ENCODE measurements at places on chromosomes 12 and 14. TPM values are rescaled to one million over a fixed set of nuclear protein-coding genes. Genes with fewer than 3 reads are reported as not detected.
A peak's percentile ranks its signal among the peaks of the same experiment; 100 is the strongest.

- DNase-seq = no peak
Measured at GRCh38 chr12:71804505-71804904, 35.1 kb upstream of the TBC1D15 start.

DNA sequence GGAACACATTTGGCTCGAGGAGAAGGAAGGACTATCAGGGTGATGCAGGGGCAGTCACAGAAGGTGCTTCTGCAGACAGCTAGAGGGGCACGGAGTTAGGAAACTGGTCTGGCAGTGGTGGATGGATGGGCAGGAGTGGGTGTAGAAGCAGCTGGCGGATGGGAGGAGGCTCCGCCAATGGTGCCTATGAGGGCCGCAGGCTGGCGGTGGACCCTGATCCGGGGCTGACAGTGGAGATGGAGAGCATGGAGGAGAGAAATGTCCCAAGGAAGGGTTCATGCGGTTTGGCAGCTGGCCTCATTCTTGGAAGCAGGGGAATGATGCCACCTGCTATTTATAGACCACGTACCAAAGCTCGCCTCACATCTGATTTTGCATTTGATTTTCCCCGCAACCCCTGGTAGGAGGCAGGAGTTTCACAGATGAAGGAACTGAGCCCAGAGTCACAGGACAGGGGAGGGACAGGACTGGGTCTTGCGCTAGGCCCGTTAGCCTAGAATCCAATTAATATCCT lies 237.1 kb downstream of the FOXN3 start:
- no peak for DNase-seq

DNA sequence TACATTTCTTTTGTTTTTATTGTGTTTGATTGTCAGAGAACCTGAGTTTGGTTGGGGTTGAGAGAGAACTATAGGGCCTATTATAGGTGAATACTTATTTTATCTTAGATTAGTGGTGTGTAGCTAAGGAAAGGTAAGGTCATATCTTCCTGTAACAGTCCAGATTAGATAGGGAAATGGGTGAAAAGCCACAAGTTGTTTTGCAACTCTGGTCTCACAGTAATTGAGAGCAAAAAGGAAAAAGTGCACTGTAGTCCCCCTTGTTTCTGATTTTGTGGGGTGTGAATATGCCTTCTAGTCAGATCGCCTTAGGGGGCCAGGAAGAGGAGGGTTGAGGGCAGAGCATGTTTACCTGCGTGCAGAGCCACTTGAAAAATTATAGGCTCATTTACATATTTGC lies 8.9 kb downstream of the MSRB3 start:
- no peak for DNase-seq

GRCh38 chr14:31229009-31229408 lies 21.4 kb upstream of the HECTD1 start:
- DNase-seq = no peak

DNA sequence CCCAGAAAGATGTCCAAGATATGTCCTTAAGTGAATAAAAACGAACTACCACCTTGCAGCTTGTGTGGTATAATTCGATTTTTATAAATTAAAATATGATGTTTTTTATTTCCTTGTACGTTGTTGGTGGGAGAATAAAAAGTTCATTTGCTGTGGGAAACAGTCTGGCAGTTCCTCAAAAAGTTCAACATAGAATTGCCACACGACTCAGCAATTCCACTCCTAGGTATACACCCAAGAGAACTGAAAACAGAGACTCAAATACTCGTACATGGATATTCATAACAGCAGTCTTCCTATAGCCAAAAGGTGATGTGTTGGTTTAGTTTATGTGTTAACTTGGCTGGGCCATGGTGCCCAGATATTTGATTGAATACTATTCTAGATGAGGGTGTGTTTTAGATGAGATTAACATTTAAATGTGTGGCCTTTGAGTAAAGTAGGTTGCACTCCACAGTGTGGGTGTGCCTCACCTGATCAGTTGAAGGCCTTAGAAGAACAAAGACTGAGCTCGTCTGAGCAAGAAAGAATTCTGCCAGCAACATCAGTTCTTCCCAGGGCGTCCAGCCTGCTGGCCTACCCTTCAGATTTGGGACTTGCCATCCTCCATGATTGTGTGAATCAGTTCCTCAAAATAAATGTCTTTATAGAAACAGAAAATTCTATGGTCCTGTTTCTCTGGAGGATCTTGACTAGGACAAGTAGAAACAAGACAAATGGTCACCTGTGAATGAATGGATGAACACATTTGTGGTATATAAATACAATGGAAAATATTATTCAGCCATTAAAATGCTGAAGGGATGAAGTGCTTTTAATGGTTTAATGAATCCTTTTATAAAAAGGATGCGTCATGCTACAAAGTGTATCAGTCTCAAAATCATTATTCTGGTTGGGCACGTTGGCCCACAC lies 5.1 kb upstream of the DENR start:
- DNase-seq = no peak

DNA sequence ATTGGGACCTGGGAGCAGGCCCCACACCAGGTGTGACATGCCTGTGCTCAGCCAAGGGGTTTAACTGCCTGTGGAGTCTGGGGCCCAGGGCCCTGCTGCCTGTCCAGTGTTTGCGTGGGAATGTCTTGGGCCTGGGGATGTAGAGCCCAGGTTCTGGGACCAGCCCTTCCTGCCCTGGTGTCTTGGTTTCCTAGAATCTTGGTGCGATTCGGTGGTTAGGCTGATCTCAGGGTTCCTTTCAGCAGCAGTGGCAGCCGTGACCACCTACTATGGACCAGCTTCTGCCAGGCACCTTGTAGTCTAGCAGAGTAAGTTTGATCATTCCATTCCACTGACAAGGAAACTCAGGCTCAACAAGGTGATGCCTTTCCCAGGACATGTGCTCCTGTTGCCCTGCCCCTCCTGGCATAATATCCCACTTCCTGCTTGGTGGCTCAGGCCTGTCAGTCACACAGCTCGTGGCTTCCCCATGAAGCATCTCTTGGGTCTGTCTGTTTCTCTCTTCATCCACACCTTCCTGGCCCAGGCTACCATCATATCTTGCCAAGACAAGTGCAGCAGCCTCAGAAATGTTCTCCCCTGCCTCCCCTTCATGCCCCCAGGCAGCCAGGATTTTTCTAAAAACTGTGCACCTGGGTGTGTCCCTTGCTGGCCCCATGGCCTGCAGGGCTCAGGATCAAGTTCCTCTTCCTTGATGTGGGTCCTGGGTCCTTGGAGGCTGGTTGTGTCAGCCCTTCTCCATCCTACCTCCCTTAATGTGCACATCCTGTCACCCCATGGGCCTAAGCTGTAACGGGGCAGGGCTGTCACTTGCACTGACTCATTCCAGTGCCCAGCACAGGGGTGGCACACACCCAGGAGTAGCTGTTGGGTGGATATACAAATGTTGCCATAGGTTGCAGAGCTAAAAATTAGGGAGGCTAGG lies 101.6 kb downstream of the SLC25A47 start:
- no peak for DNase-seq

DNA sequence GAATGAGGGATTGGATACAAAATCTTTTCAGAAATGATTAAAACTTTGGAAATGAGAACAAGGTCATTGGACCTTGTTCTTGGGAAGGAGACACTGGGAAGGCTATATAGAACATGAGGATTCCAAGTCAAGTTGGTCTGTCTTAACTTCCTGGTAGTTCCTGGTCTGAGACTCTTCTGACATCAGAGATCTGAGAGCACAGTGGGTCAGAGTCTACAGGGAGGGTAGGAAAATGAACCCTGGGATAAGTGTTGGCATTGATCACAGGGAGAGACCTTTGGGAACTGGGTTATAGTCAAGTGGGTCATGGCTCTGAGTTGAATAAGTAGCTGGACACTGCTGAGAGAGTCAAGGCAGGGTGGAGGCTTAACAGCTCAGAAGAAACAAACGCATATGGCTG lies 17.3 kb upstream of the KCNA1 start:
- no peak for DNase-seq

GRCh38 chr12:62267026-62267425 lies 6.8 kb downstream of the USP15 start:
- DNase-seq = no peak

DNA sequence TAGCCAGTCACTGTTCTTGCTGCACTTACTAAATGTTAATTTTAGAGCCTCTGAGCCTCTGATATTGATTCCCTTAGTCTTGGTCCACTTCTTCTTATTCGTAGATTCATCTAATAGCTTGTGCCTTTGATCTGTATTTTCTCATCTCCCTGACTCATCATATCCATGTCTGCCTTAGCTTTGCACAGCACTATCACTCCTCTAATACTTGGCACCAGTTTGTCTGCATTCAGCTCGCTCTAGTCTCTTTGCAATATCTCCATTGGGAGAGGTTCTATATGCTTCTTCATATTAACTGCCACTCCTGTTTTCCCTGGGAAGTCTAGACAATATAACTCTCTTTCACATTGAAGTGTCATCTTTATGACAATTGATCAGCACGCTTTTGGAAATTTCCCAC lies 68.5 kb upstream of the CSRP2 start:
- DNase-seq = no peak

- peak; percentile 53 for DNase-seq
Measured at GRCh38 chr14:102554821-102555819, 37.3 kb upstream of the RCOR1 start.

DNA sequence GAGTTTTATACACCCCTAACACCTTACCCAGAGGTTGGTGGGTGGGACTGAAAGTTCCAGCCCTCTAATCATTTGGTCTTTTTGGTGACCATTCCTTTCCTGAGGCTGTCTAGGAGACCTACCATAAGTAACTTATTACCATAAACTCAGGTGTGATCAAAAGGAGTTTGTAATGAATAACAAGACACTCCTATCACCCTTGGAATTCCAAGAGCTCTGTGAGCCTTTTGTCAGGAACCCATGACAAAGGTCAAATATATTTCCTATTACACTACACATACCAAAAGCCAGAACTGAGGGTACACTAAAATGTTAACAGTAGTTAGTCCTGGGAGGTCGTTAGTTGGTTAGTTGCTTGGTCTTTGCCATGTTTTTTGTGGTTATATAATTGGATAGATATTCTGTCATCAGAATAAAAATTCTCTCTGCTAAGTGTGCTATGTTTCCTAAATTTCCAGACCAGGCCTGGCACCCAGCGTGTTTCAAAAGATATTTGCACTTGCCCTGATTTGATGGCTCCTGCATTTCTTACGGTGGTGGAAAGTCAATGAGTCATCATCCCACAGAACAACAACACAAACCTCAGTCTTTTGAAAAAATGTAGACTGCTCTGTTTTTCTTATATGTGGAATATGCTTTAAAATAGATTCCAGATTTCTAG lies 27.0 kb upstream of the AKAP5 start:
- peak; percentile 71 for DNase-seq

DNA sequence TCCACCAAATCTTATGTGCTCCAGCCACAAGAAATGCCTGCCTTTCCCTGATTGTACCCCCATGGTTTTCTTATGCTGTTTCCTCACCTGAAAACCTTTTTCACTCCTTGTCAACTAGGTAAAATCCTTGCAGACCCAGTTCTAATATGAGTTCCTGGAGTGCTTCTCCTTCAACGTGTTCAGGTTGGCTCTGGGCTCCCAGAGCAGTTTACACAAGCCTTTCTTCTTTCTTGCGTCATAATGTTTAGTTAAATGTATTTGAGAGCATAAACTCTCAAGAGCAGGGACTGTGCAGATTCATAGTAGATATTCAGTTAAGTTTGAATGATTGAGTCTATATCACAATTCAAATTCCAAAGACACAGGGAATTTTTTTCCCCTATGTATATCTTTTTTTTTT lies 484.8 kb upstream of the CCDC196 start:
- no peak for DNase-seq

DNA sequence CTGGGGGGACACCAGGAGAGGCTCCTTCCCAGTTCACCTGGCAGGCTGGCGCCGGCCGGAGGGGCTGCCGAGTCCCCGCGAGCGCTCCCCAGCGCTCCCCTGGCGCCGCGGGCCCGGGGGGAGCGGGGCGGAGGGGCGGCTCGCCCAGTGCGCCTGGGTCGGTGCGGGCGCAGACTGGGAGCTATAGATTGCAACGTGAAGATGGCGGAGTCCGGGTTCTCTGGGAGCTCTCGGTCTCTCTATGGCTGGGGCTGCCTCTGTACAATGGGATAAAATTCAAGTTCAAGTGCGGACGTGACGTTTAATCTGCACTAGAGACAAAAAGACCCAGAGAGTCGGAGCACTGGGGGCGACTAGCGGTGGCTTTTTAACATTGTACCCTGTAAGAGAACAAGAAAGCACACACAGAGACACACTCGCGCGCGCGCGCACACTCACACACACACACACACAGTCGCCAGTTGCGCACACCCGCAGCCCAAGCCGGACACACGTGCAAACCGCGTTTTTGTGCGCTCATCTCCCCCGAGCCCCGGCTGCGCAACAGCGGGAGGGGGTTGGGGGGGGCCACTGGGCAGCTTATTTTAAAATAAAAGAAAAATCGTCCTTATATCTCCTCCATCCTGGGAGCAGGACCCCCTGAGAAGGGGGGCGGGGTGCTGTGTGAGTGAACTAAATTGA lies at the start of gene BCL11B:
Gene BCL11B (minus strand): TSS at position 247 of the 681 bp plus-strand sequence. CDS start 979 bp downstream, outside the sequence.
- peak; percentile 92 for DNase-seq

DNA sequence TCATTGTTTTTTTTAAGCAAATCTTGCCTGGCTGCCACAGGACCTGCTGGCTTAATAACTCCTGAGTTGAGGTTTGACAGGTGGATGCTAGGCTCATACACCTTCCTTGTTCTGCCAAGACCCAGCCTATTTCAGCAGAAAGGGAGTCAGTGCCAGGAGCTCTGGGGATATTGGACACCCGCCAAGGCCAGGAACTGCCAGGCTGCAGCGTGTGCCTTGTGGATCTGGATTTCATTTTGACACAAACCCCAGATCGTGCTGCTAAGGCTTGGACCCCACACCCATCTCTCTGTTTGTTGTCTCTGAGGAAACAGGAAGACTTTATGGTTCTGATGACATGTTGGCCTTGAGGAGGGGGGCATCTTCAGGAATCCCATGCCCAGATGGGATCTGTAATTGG lies 44.4 kb upstream of the PRIMA1 start:
- DNase-seq = no peak

DNA sequence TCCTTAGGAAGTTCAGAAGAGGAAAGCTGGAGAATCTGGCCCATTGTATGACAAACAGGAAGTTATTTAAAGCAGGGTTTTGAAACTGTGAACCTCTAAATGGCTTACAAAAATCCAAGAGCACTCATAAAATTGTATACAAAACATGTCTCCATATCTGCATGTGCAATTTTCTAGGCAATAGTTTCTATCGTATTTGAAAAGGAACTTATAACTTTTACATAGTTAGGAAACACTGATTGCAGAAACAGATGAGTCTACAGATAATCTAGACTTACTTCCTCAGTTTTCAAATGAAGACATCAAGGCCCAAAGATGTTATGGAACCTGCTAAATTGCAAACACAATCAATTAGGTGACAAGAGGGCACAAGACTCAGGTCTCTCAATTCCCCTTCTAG lies 53.3 kb upstream of the ETV6 start:
- no peak for DNase-seq

DNA sequence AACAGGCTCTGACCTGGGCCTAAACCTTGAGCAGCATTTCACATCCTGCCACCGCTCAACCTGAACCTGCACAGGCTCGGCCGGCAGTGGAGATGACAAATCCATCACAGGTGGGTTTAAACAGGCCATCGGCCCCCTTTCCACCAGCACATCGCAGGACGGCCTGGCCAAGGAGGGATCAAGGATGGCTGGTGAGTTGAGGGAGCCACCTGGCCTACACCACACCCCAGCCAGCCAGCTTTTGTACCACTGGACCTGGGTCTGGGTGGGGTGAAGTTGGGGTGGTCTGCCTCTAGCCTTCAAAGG lies 14.2 kb downstream of the MMAB start:
- no peak for DNase-seq

The PMCH gene
- total RNA-seq = not detected

The MEG3 gene
- total RNA-seq = 2.2 TPM

The TM7SF3 gene
- 80.0 TPM for total RNA-seq

The PTGER2 gene
- total RNA-seq = 0.34 TPM
